ENCODE measurements at places on chromosomes 4 and X. TPM values are rescaled to one million over a fixed set of nuclear protein-coding genes. Genes with fewer than 3 reads are reported as not detected.

DNA sequence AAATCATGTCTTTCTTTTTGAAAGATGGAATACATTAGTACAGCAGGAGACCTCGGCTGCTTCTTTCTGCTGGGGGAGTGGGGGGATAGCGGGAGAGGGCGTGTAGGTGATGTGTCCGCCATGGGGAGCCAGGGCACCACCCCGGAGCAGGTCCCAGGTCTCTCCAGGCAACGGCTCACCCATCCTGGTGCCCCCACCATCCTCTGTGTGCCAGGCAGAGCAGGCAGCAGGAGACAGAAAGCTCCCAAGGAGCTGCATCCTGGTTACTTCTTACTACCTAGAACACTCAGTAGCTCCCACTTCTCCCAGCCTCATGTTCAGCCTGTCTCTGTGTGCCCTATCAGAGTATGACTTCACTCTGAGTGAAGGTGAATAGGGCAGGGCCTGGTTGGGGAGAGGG, 23.6 kb downstream of the TNIP2 start:
- no peak for DNase-seq

DNA sequence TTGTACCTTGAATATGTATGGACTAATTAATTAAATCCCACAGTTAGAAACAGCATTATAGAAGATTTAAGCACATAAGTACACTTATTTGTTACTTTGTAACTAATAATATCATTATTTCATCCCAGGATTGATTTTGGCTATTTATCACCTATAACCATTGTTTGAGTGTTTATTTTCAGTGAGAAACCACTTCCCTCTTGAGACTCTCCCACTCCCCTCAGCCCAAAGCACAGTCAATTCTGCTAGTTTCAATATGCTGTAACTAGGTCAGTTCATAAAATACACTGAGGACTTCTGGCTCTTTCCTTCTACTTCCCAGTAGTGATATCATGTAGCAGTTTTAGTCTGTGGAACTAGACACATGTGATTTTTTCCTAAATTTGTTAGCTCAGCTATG, 16.3 kb downstream of the OFD1 start:
- no peak for DNase-seq

DNA sequence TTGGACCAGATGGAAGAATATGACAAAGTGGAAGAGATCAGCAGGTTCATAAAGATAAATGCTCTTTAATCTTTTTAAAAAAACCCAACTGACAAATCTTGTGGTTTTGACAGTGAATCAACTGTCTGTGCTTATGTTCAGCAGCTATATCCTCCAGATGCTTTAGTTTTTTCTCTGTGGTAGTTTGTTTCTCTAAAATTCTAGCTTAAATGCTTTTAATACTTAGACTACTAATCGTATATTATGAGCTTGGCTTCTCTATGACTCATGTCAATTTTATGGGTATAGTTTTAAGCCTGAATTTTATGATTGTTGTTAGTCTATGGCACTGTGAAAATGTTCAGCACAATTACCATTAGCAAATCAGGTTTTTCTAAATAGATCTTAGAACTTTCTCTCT, 12.9 kb downstream of the HHIP start:
- no peak for DNase-seq

GRCh38 chr4:77201343-77201742, 44.3 kb downstream of the CCNG2 start:
- DNase-seq = no peak

- DNase-seq = no peak
Measured at GRCh38 chr4:181119186-181119585, 1124.0 kb upstream of the TENM3 start.

DNA sequence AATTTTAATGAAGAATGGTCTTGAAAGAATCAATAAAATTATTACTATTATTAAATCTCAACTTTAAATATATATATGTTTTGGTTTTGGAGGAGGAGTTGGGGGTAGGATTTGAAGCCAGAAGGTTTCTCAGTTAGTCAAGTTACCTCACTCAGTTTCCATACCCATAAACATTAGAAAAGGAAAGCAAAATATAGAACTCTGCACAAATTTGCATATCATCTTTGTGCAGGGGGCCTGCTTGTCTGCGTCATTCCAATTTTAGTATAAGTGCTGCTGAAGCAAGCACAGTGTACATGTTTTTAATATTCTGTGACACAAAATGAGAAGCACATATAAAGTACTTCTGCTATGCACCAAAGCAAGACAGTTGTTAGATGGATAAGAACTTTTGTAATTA, 47.5 kb upstream of the SCRG1 start:
- DNase-seq = no peak

- no peak for DNase-seq
Measured at GRCh38 chr4:153585026-153585425, 99.1 kb upstream of the TLR2 start.

DNA sequence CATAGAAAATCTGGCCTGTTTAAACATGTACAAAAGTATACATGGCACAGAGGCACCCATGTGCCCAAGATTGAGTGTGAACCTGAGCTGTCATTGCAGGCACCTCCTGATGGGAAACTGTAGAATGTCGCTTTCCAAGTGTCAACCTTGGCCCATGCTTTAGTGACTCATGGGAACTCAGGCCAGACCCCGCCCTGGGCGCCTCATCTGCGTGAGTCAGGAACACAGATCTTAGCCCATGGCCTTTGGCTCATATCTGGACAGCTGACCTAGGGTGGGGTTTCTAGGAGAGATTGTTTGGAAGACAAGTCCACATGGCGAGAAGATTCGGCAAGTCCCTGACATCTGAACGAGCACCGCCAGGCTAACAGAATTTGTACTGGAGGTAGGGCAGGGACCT, 50.0 kb downstream of the CYTL1 start:
- DNase-seq = peak; percentile 43

GRCh38 chr4:107131295-107131694, 95.2 kb upstream of the DKK2 start:
- DNase-seq = no peak

DNA sequence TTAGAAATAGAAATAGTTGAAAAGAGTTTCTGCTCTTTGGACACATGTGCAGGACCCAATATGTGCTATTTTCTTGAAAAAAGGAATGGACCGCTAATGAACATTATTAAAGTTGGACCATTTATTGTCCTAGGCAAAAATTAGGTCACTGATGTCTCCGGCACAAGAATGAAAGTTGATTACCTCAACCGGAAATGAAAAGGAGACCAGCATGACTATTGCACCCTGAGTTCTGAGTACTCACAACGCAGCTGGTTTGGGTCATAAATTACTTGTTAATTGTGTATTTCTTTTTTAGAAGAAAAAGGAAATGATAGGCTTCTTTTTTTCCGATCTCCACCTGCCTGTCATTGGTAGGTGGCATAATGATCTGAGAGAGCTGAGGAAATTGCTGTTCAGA, 232.7 kb downstream of the ARHGAP24 start:
- DNase-seq = no peak

DNA sequence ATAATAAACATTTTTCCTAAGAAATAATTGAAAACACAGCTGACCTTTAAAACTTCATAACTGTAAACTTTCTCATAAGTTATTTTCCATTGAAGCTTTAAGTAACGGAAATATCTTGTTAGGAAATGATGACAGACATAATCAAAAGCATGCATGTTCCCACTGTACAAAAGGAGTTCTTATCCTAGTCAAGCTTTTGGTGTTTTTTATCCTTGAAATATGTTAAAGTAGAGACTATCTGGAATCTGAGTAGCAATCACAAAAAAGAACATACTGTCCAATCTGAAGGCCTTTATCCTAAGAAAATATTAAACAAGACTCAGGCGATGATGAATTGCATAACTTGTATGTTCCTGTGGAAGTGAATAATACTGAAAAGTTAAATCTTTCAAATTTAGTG, 14.4 kb downstream of the GEMIN8 start:
- DNase-seq = no peak

- DNase-seq = no peak
Measured at GRCh38 chr4:55838952-55839351, 14.5 kb upstream of the EXOC1 start.

- no peak for DNase-seq
Measured at GRCh38 chrX:153864561-153865320, 21.2 kb downstream of the L1CAM start.

GRCh38 chr4:41160012-41160789, 54.1 kb downstream of the APBB2 start:
- DNase-seq = peak; percentile 6

DNA sequence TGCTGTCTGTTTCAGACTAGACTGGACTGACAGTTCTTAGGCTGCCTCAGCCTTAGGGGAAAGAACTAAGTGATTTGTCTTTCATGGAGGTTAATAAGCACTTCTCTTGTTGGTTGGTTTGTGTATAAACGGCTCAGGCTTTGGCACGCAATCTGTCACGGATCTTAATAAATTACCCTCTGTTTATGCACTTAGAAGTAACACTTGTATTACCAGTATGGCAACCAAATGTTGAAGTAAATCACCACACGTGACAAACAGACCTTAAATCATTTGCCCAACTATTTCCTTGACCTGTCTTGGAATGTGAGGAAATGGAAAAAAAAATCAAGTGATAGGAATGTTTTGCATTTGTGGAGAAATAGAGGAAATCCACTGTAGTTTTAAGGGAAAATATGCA, 69.9 kb downstream of the TEX13A start:
- DNase-seq = no peak

FDCSP gene
- total RNA-seq = not detected

BTC gene
- total RNA-seq = 0.61 TPM

ABRAXAS1 gene
- total RNA-seq = 3.4 TPM

Data from Caki2 (cell line).